Osteocyte (in vitro differentiated cells): ENCODE measurements at places on chromosomes 5 and 9.

GRCh38 chr9:6843742-6844141 lies 86.0 kb downstream of the KDM4C start:
- H3K4me3 ChIP-seq, result no peak overlapping the region
- H3K27ac ChIP-seq, result no peak overlapping the region
- no peak for DNase-seq
- H3K27me3 ChIP-seq, result no peaks in the 10 kb centered on the region
- H3K4me1 ChIP-seq, result peaks cover 2% of the 10 kb centered on the region

DNA sequence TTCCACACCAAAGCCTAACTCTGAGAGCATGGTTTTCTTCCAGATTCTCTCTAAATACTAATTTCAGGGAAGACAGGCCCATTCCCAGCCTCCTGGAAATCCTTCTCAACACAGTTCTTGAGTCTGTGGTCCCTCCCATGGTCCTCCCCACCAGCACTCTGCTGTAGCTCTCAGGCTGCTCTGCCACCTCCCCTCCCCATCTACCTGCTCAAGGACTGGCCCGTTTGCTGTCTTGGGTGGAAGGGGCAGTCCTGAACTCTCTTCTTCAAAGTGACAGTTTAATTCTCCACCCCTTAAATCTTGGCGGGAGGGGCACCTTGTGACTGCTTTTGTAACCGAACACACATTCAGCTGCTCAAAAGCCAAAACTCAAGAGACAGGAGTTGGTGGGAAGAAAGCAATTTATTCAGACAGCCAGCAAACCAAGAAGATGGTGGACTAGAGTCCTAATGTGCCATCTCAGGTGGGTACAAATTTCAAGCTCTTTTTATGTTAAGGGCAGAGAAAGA lies 7.6 kb upstream of the LCN15 start:
- no peak for DNase-seq
- no peak overlapping the region for H3K4me3 ChIP-seq
- peaks cover 11% of the 10 kb centered on the region for H3K27me3 ChIP-seq

GRCh38 chr9:131035548-131035947 lies 26.6 kb downstream of the LAMC3 start:
- no peak overlapping the region for H3K27ac ChIP-seq
- no peak overlapping the region for H3K4me3 ChIP-seq
- H3K4me1 ChIP-seq, result peaks cover 19% of the 10 kb centered on the region

DNA sequence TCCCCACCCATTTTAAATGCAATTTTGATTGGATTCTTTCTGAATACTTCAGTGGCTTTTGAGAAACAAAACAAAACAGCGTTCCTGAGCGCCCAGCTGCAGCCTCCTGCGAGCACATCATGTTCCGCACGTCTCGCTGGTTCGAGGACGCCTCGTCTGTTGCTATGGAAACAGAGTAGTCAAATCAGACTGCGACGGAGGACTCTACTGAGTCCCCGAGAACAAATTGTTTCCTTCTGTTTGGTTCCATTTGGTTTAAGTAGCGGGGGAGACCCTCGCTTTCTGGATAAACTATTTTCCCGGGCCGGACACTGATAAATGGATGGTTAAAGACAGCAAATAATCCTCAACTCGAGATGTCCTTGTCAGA lies 69.0 kb downstream of the SLC28A3 start:
- peak overlapping the region; percentile 64 for H3K4me3 ChIP-seq
- no peaks in the 10 kb centered on the region for H3K36me3 ChIP-seq
- peak overlapping the region; percentile 59 for H3K27ac ChIP-seq

- H3K4me1 ChIP-seq, result peaks cover 24% of the 10 kb centered on the region
- DNase-seq, result no peak
- no peak overlapping the region for H3K4me3 ChIP-seq
- no peaks in the 10 kb centered on the region for H3K36me3 ChIP-seq
- H3K27ac ChIP-seq, result no peak overlapping the region
Observed at GRCh38 chr5:157593052-157593757, 17.6 kb upstream of the ADAM19 start.

GRCh38 chr9:124191691-124192395 lies 65.9 kb upstream of the NEK6 start:
- H3K4me1 ChIP-seq, result no peaks in the 10 kb centered on the region
- peak; percentile 54 for DNase-seq
- H3K27me3 ChIP-seq, result peaks cover 64% of the 10 kb centered on the region
- no peaks in the 10 kb centered on the region for H3K36me3 ChIP-seq

DNA sequence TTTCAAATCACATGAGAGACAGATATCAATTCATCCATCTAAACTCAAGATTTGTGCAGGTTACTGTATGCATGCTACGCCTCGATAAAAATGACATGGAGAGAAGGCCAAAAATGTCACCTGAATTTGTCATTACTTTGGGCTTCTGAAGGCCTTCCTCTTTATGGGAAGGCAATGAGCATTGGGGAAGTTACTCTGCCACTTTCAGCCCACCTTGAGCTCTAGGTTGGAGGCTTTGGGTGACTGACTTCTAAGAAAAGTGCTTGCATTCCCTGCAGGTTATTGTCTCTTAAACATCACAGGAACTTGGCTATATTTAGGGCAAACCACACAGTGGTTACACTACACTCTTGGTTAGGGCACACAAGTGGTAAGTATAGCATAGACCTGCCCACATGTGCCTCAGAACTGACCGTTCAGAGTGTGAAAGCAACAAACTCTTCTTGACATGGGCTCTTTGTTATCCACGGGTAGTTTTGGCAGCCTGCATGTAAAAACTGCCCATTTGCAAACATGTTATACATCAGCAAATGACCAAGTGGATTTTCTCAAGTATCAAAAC lies 169.5 kb downstream of the ZNF608 start:
- H3K27ac ChIP-seq, result no peak overlapping the region
- no peaks in the 10 kb centered on the region for H3K36me3 ChIP-seq
- DNase-seq, result no peak
